ENCODE measurements at places on chromosomes 6 and 20.

DNA sequence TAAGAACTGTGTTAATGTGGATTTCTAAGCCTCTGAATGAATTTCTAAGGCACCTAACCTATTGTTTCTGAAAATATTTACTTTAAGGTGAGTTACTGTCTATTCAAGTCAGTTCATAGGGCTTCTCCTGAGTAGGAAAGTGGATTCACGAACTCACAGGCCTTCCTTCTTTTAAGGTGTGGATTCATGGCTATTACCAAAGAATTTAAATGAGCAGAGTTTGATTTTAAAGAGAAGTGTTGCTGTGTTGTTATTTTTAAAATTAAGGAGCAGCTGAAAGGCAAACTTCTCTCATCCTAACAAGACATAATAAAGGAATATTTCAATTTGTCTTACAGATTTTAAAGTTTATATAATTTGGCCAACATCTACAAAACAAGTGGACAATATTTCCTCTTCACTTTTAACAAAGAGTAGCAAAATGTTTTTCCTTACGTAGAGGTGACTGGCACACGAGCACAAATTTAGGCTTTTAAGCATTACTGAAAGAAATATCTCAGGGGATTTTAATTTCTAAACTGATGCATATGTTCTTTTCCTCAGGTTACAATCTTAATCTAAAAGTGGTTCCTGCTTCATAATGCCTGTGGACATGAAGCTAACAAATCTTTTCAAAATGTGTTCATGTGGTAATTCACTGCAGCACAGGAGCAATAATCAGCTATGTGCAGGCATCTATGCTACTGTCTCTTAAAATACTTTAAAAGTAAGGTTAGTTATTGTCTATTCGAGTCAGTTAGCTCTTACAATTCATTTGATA, 602 bp upstream of the TSPYL4 start:
- DNase-seq = no peak

- DNase-seq = no peak
Observed at GRCh38 chr6:155347800-155348199, 33.5 kb upstream of the TFB1M start.

DNA sequence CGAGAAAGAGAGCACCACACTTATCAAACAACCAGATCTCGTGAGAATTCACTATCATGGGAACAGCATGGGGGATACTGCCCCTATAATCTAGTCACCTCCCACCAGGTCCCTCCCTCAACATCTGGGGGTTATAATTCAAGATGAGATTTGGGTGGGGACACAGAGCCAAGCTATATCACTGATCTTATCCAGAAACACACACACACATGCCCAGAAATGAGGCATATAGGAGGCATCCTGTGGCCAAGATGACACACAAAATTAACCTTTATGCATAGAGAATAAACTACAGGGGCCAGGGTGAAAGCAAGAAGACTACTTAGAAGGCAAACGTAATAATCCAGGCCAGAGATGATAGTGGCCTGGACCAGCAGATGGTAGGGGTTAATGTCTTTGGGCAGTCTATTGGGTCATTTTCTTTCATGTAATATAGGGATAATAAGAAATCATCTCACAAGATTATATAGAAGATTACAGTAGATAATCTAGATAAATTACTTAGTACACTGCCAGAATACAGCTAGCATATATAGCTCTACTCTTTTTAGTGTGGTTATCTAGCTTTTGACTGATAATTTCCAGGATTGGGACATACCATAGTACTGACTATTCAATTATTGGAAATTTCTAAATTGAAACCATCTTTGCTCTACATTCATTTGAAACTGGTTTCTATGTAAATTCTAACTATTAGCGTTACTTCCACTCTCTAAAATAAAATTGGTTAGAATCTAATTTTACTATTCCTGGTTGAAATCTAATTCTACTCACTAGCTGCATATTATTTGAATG, 20.0 kb downstream of the RNF144B start:
- DNase-seq = no peak

DNA sequence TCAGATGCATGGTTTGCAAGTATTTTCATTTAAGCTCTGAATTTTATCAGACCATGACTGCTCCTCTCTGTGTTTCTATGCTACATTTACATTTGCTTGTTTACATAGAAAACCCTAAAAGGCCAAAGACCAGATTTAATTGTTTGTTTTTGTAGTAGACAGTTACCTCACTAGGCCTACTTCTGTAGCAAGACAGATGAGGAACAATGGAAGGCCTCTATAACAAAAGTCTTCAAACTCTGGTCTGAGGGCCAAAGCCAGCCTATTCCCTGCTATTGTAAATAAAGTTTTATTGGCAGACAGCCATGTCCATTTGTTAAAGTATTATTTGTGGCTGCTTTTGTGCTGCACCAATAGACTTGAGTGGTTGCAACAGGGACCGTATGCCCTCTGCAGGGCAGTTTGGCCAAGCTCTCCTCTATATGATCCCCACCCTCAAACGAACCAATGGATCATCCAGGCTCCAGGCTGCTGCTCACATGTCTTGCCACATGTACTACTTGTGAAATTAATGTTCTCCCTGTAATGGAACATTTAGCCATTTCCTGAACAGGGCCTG, 182.0 kb downstream of the DOK5 start:
- DNase-seq = no peak

- no peak for DNase-seq
Observed at GRCh38 chr6:137927777-137928218, 60.7 kb downstream of the TNFAIP3 start.

DNA sequence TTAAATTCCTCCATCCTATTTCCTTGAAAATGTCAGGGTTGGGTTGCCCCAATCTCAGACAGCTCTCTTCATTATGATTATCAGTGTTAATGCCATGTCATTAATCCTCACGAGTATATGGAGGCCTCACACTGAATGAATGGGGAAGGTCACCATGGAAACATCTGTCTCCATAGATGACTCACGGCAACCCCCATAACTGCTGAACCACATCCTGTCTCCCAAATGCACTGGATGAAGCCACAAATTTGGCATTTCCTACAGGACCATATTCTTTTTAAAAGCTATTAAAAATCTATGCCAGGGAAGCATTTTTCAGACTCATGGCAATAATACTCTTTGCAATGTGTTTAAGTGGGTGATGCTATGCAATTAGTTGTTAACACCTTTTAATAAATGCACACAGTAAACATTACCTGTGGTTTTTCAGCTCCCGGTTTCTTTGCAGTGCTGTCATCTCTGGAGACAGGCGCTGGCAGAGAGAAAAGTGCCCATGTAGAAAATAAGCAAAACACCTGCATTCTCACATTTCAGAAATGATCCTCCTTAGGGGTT, 80.1 kb upstream of the PTPRK start:
- no peak for DNase-seq
